ENCODE measurements at places on chromosomes 2 and 18. TPM values are rescaled to one million over a fixed set of nuclear protein-coding genes. Genes with fewer than 3 reads are reported as not detected.

WNT6 gene
- total RNA-seq = 0.29 TPM

SLC5A6 gene
- total RNA-seq = 72.0 TPM

SGPP2 gene
- total RNA-seq = 17.0 TPM

TMEM247 gene
- total RNA-seq = not detected

IL37 gene
- total RNA-seq = not detected

INHBB gene
- total RNA-seq = not detected

KCMF1 gene
- total RNA-seq = 108 TPM

PSMA8 gene
- 0.58 TPM for total RNA-seq

POTEJ gene
- not detected for total RNA-seq
